ENCODE measurements at places on chromosomes 16 and 17.

- DNase-seq: no peak
Observed at GRCh38 chr16:1708768-1709180, 2.8 kb downstream of the MAPK8IP3 start.

GRCh38 chr17:17758941-17759563 lies 77.7 kb downstream of the SREBF1 start:
- DNase-seq: no peak

DNA sequence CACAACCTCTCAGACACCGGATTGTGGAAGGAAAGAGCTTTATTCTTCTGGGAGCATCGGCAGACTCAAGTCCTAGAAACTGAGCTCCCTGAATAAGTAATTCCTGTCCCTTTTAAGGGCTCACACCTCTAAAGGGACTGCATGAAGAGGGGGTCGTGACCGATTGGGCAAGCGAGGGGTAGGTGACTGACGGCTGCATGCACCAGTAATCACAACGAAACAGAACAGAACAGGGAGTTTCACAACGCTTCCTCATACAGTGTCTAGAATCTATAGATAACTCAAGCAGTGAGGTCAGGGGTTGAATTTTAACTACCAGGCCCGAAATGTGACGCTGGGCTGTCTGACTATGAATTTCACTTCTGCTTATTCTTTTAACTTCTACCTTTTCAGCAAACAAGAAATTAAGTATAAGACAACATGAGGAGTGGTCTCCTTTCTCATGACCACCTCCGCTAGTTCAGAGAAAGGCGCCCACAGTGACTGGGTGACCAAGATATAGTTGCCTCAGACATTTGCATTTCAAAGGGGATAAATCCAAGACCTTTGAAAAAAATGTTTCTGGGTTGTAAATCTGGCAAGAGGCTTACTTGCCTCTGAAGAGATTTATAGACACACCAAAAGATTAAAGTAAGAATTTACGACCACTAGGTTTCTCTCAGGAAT lies 88.4 kb upstream of the ATF7IP2 start:
- no peak for DNase-seq

GRCh38 chr17:47896672-47897490 lies 845 bp downstream of the SP2 start:
- DNase-seq: no peak

DNA sequence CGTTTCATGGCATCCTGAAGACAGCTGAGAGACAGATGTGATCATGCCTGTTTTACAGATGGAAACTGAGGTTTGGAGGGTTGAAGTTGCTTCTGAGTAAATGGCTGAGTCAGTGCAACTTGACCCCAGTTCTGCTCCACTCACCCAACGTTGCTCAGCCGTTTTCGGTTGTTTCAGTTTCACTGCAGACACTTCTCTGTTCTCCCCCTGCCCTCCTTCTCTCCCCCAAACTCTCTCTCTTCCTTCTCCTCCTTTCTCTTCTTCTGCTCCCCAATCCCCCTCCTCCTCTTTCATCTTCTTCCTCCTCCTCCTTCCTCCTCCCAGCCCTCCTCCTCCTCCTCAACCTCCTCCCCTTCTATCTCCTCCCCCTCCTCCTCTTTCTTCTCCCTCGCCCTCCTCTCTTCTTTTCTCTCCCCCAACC lies 9.4 kb upstream of the CEP20 start:
- DNase-seq: no peak

GRCh38 chr16:81730090-81731051 lies 48.7 kb upstream of the PLCG2 start:
- DNase-seq: peak; percentile 80

DNA sequence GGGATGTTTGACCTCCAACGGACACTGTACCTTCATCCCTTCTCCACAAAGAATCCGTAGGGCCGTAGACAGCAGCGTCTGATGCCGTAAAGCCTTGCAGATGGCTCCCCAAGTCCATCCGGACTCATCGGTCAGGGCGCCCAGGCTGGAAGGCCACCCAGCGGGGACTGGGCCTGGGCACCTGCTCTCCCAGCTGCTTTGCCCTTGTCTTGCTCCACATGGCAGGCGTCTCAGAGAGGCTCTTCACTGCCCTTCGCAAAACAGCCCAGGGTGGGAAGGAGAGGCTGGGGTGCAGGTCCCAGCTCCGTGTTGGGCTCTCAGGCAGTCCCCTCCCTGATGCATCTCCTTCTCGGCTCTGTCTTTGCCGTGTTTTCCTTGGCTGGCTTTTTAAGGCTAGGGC lies 6.2 kb upstream of the RPTOR start:
- DNase-seq: no peak

DNA sequence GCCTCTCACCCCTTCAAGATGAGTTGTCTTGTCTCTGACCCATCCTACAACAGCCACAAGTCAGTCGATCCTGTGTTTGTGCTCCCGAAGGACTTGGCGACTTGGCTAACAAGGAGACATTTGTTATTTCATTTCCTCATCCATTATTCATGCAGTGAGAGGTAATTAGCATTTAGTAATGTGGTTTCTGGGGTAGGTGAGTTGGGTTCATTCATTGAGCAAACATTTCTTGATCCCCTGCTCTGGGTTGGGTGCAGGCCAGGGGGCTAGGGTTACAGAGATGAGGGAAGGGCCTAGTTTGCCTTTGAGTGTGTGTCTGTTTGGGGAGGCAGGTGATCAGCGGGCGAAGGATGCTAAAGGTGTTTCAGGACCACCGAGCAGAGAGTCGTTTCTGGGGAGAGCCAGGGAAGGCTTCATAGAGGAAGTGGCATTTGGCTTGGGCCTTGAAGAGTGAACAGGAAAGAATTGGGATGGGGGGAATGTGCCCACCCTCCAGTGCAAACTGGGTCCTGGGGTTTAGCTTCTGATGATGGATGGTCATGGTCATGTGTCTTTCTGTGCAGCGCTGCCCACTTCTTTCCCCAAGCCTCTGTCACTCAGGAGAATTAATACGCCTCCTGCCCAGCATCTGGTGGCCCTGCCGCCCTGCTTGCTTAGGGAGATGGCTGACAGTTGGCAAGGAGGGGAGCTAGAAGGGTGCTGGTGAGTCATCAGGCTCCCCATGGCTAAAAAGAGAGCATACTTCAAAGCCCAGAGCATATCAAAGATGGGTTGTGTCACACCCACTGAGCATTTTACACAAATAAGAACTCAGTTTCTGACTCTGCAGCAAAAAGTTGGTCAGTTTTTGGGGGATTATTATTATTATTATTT lies 38.5 kb downstream of the MSI2 start:
- peak; percentile 68 for DNase-seq

GRCh38 chr16:4698321-4699045 lies 5.1 kb downstream of the NUDT16L1 start:
- no peak for DNase-seq

DNA sequence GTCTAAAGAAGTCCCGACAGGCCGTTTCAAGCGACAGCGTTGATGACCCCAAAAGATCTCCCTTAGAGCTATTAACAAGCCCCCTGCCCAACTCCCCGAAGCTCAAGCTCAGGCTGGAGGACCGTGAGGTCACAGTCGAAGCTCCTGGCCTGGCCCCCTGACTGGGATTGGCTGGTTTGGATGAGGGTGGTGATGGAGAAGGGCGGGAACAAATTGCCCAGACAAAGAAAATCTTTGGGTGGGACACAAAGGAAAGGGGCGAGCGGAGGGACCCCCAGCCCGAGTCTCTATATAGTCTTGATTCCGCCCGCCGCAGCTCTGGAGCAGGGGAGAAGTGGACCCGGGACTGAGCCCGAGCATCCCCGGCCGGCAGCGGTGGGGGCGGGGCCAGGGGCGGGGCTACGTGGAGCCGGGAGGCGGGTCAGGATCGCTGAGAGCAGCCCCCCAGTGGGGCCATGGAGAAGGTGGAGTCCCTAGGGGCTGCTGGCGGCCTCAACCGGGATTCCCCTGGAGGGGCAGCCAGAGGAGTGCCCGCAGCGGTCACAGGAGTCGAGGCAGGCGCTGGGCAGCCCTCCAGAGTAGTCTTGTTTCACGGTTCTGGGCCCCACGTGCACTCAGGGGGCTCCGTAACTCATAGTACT lies 982 bp upstream of the NEURL4 start:
- DNase-seq: peak; percentile 82

GRCh38 chr16:58063377-58064076 lies 38.0 kb downstream of the MMP15 start:
- DNase-seq: no peak

DNA sequence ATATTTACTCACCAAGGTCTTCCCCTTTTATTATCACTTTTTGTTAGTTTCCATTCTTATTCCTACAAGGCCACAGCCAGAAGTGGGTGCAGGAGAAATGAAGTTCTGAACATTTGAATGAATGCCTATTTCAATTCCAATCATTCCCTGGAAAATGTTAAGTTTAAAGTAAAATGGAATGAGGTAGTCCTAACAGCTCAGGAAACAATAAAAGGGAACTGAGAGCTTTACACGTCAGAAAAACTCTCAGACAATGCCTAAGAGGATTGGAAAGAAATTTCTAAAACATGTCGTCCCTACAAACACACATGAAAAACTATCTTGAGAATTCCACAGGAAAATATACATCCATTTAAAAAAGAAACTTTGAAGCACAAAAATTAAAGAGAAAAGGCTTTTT lies 238.8 kb downstream of the STX8 start:
- DNase-seq: no peak

DNA sequence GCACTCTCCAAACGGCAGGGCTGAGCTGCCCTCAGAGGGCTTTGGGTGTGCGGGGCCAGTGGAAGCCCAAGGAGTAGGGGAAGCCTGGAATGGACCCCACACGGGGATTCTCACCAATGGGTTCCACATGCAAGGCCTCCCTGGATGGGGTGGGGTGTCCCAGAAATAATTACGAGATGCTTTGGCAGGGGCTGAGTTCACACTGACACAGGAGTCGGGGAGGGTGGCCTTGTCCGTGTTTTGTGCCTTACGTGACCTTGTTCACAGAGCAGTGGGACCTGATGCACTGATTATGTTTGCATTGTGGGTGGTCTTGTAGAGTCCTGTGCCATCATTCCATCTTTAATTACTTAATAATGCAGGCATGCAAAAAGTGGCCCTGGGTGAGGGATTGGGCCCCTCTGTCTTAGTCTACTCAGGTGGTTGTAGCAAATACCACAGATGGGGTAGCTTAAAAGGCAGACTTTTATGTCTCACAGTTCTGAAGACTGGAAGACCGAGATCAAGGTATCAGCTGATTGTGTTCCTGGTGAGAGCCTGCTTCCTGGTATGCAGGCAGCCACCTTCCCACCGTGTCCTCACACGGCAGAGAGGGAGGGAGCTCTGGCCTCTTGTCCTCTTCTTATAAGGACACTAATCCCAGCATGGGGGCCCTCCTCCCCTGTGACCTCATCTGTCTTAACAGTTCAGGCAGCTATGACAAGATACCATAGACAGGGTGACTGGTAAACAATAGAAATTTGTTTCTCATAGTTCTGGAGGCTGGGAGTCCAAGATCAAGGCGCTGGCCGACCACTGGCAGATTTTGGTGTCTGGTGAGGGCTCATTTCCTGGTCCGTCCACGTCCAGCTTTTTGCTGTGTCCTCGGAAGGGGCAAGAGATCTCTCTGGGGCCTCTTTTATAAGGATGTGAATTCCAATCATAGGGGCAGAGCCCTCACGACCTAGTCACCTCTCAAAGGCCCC lies 239.4 kb downstream of the IRF8 start:
- DNase-seq: no peak

DNA sequence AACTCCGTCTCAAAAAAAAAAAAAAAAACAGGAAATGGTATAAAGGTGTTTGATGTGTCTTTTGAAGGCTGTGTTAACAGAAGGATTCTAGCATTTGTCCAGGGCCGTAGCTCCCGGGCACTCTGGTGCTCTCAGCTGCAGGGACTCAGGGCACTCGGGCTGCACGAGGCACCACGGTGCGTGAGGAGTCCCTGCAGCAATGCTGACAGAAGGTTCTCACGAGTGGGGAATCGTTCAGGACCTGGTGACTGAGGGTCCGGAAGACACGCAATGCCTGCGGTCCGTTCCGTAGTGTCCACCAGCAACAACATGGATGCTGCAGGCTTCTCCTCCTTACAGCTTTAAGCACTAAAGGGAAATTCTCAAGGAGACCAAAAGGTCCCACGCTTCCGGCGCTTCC lies 12.6 kb upstream of the FAAP100 start:
- no peak for DNase-seq

DNA sequence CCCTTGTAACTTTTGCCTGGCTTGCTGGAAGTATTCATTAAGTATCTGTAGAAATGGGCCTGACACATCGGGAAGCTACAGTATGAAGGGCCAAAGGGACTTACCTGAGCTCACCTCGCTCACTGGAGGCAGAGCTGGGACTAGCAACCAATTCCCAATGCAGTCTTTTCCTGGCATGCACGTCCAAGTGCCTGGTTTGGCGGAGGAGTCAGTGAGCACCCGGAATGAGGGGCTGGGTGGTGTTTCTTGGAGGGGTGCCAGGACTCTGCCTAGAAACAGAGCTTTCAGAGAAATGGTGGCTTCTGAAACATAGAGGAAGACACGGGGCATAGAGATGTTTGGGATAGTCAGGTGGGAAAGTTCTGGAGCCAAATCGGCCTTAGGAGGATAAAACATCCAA lies 18.4 kb upstream of the GPRC5C start:
- DNase-seq: no peak

DNA sequence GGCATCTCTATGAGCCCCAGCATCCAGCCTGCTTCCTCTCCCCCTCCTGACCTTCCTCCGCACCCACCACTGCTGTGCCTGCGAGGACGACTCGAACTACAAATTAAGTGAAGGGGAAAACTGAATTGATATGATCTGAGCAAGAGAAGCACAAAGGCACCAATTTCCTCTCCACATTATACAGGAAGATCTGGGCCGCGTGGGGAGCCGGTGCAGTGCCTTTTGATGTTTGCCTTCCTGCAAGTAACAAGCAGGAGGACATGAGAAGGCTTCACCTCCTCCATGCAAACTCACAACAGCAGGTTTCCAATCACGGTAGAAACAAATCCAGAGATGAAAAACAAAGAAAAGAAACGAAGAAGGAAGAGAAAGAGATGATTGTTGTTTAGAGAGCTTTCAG lies 57.8 kb upstream of the MMP2 start:
- no peak for DNase-seq

DNA sequence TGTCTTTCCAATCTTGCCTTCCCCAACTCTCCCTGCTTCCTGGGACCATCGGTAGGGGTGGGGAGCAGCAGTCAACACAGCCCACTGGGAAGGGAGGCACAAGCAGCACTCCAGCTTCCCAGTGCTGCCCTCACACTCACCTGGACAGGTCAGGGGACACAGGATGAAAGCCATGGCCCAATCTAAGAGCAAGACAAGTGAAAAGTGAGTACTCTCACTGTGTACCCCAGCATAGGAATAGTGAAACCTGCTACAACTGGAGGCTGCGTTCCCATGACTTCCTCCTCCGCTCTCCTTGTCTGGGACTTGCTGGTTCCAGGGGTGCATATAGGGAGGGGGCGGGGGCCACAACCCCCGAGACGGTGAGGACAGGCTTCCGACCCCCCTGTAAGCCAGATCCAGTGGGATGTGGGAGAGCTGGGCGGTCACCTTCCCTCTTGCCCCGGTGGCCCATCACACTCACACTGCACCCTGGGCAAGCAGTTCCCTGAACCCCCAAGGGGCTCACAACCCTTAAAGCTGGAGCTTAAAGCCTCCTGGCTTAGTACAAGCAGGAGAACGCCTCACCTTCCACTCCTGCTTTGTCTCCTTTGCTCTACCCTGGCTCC lies 29.5 kb upstream of the SLC25A19 start:
- no peak for DNase-seq

- DNase-seq: no peak
Observed at GRCh38 chr16:67206838-67207248, 7.9 kb downstream of the ELMO3 start.

- no peak for DNase-seq
Observed at GRCh38 chr17:58315750-58316149, 12.8 kb downstream of the TSPOAP1 start.
